T-helper 17 cell (primary cell): ENCODE measurements at places on chromosomes 1 and 21.
A peak's percentile ranks its signal among the peaks of the same experiment; 100 is the strongest.

DNA sequence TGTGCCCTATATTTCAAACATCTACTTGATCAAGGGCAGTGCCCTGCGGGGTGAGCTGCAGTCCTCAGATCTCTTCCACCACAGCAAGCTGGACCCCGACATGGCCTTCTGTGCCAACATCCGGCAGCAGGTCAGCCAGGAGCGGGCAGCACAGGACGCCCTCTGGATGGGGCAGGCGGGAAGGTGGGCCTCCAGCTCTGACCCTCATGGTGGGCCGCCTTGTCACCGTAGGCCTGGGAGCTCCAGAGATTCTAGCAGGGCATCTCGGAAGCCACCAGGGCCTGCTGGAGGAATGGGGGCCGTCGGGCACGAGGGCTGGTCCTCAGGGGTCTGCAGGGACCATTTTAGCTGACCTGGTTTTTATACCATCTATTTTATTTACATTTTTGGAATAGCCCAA lies 15.6 kb upstream of the MFN2 start:
- DNase-seq = no peak

DNA sequence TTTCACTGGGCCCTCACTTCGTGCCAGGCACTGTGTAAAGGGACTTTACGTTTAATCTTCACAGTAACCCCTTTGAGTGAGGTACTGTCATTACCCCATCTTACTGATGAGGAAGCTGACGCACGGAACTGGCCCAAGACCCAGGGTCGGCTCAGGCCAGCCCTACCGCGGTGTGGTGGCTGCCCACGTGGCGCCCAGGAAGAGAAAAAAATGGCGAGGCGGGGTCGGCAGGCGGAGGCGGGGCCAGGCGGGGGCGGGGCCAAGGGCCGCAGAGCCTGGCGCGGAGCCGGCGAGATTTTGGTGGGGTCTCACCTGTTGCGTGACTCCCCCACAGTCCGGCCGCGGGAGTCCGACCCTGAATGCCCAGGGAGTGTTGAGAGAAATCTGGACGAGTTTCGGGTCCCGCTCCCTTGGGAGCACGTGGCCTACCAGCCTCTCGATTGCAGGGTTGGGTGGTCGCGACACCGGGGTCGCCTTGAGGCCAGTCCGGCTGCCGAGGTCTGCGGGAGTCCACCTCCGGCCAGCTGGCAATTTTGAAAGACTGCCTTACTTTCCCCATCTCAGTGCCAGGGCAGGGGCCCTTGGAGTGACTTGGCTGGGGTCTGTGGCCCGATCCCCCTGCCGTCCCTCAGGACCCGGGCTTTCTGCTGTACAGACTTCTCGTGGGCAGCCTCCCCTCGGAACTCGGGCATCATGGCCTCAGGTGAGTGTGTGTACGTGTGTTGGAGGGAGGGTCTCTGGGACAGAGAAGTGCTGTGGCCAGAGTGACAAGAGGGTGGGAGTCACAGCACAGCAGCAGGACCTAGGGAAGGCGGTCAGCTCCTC lies at the start of the genes AMPD2 and GNAT2:
AMPD2 (plus strand) TSS at position 262 of the 825 bp plus-strand sequence. CDS start 1,339 bp downstream, outside the sequence.
GNAT2 (minus strand) TSS at position 41 of the 825 bp plus-strand sequence. CDS start 6,746 bp downstream, outside the sequence.
- peak; percentile 60 for DNase-seq

GRCh38 chr21:45876381-45877170 lies 105.0 kb upstream of the COL6A1 start:
- peak; percentile 6 for DNase-seq

DNA sequence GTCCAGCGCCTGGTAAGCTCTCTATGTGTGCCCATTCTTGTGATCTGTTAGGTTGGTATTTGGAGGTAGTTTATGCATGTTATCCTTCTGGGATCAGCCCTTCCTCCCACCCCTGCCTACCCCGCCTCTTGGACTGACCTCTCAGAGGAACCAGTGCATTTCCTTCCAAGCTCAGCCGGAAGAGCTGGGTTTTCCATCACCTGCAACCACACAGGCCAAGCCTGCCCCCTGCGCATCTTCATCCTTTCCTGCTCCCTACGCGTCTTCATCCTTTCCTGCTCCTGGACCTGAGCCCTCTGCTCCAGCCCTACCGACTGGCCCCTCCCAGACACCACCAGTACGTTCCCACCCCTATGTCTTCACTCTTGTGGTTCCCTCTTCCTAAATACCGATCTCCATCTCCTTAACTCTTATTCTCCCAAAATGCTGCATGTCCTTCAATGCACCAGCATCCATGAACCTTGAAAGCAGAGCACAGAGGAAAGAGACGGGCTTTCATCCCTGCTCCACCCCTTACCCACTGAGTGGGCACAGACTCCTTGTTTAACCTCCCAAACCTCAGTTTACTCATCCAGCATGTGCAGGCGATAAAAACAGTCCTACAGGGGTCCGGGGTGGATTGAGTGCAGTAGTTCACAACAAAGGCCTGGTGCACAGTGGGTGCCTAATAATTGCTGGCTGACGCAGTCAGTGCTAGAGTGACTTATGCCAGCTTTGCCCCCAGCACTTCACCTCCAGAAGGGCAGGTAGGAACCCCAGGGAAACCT lies 526.3 kb downstream of the MATN1 start:
- DNase-seq = no peak

- DNase-seq = no peak
Measured at GRCh38 chr1:145545055-145545454, 62.7 kb upstream of the GPR89A start.

- peak; percentile 36 for DNase-seq
Measured at GRCh38 chr1:10507111-10507879, 32.5 kb downstream of the PEX14 start.

GRCh38 chr1:232521660-232522059 lies 108.3 kb downstream of the SIPA1L2 start:
- no peak for DNase-seq

DNA sequence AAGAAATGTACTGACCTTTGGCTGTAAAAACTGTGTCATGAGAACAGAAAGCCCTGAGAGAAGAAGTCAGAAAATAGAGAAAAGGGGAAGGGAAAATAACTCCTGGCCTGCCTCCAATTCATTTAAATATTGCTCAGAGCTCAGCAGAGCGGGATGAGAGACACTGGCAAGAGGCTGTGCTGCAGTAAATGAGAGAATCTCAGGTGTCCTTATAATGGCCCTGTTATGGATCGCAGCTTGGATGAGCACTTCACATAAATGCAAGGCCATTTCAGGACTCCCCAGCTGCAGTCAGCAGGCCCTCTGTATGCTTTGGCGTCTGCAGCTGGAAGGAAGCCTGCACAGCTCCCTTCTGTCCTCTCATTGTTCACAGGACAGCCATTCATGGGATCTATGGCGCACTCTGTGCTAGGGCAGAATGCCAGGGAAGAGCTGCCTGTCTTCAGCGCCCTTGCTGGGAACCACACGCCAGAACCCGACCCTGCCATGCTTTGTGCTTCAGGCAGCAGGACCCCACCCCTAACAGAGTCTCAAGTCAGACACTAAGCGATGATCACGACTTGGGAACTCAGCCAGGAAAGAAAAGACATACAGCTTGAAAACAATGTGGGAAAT lies 20.7 kb upstream of the ABCB10 start:
- DNase-seq = no peak

DNA sequence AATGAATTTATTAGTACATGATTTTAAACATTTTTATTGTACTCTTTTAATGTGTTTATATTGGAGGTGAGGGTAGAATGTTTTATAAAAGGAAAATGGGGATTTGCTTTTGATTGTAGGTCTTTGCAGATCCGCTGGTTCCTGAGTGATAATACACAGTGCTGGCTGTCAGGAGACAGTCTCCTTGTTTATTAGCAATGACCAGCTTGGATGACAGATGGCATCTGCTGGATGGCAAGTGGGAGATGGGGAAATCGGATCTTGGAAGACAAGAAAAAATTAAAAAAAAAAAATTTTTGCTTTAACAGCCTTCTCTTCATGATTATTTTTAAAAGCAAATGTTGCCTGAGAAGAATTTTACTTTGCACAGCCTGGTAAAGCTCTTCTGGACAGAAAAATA lies 4.4 kb upstream of the PHTF1 start:
- DNase-seq = no peak

DNA sequence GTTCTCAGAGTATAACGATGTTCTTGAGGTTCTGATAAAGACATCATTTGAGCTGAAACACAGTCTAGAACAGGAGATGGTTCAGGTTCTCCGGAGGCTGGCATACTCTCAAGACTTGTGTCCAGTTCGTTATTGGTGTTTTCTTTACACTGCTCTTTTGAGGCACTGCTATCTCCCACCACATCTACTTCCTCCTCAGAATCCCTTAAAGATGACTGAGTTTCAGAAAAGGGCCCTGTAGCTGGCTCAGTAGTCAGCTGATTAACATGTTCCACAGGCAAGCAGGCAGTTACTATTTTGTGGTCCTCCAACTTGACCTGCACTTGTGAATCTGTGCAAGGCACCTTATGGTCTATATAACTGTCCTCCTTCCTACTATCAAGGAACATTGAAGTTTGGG lies 50.2 kb downstream of the ZZZ3 start:
- no peak for DNase-seq

GRCh38 chr1:233253832-233254331 lies 41.6 kb downstream of the PCNX2 start:
- no peak for DNase-seq
